ENCODE measurements at places on chromosomes 6 and 20. TPM values are rescaled to one million over a fixed set of nuclear protein-coding genes. Genes with fewer than 3 reads are reported as not detected.

DNA sequence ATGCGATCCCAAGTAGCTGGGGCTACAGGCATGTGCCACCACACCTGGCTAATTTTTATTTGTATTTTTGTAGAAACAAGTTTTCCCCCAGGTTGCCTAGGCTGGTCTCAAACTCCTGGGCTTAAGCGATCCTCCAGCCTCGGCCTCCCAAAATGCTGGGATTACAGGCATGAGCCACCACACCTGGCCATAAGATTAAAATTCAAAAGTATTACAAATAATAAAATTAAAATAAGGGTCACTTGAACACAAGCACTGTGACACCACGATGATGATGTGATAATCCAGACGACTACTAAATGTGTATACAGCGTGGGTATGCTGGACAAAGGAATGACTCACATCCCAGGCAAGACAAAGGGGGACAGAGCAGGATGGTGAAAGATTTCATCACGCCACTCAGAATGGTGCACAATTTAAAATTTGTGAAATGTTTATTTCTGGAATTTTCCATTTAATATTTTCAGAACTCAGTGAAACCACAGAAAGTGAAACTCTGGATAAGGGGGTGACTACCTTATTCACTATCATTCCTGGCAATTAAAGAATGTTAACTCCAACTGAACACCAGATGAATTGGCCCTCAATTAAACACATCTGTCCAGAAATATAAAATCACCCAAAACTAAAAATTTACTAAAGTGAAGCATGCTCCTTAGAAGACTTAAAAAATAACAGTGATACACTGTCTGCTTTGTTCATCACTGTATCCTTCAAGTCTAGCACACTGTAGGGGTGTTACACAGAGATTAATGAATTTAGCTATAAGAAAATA lies 13.1 kb downstream of the B4GALT5 start:
- DNase-seq, result peak; percentile 85

GPX5 gene
- not detected for total RNA-seq

- no peak for DNase-seq
Measured at GRCh38 chr6:165820934-165821333, 157.9 kb upstream of the PDE10A start.

KIFC1 gene
- total RNA-seq, result 60.6 TPM

GRCh38 chr6:72175916-72176315 lies 289.6 kb downstream of the RIMS1 start:
- no peak for DNase-seq

DNA sequence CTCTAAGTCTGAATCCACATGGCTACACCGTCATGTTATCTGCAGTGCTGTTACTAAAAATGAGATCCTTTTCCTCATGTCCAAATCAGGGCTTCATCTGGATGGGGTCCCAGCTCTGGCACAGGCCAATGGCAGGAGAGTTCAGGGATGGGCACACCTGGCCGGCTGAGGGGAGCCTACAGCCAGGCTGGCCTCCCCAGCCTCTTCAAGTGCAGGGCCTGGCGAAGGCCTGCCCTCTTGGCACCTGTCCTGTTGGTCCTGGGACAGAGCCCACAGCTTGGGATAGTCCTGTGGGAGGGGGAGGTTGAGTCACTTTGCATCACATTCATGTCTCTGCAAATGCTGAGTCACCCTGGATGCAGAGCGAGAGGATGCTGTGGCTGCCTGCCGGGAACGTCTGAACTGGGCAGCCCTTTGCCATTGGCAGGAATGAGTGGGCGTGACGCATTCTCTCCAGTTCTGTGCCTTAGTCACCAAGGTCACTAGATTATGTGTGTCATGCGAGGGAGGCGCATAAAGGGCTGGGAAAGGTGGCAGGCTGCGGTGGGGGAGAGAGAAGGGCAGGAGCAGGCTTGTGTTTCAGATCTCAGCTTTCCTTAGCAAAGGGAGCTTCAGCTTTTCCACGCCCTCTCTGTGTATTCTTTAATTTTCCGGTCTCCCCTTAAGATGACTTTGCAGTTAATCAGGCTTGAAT lies 223.2 kb upstream of the ECI2 start:
- peak; percentile 100 for DNase-seq

- DNase-seq, result peak; percentile 76
Measured at GRCh38 chr6:70709826-70710225, 42.1 kb downstream of the SMAP1 start.

GRCh38 chr20:427849-428657 lies 20.0 kb downstream of the RBCK1 start:
- no peak for DNase-seq

RARS2 gene
- total RNA-seq, result 12.7 TPM
